Pulmonary artery endothelial cell (primary cell): ENCODE measurements at places on chromosomes 5 and 9. TPM values are rescaled to one million over a fixed set of nuclear protein-coding genes. Genes with fewer than 3 reads are reported as not detected.

The NR6A1 gene
- total RNA-seq, result 0.20 and 0.39 TPM in 2 replicates

The SPATA31A1 gene
- not detected in 2 replicates for total RNA-seq

The ATG12 gene
- total RNA-seq, result 34.2 and 38.6 TPM in 2 replicates

The STC2 gene
- 28.9 and 32.7 TPM in 2 replicates for total RNA-seq

The ST8SIA4 gene
- 1.1 and 3.2 TPM in 2 replicates for total RNA-seq

The LNPEP gene
- total RNA-seq, result 29.1 and 45.6 TPM in 2 replicates

The FIBCD1 gene
- total RNA-seq, result not detected in 2 replicates

The C5orf52 gene
- not detected in 2 replicates for total RNA-seq

The TAF11L5 gene
- total RNA-seq, result not detected in 2 replicates

The AGPAT2 gene
- total RNA-seq, result 48.9 and 49.9 TPM in 2 replicates

The PCDHB4 gene
- total RNA-seq, result 0.04 and 0.07 TPM in 2 replicates

The CLIC3 gene
- total RNA-seq, result 0.33 and 0.46 TPM in 2 replicates

The PRR16 gene
- total RNA-seq, result 0.07 TPM in 1 of 2 replicates, not detected in the other

The GALNT10 gene
- 39.5 and 60.4 TPM in 2 replicates for total RNA-seq

The WDR55 gene
- total RNA-seq, result 29.9 and 39.3 TPM in 2 replicates

The DIRAS2 gene
- not detected in 2 replicates for total RNA-seq

The SARDH gene
- 0.20 and 0.35 TPM in 2 replicates for total RNA-seq

The C9 gene
- 0.25 TPM in 1 of 2 replicates, not detected in the other for total RNA-seq

The MRPL36 gene
- total RNA-seq, result 60.1 and 71.2 TPM in 2 replicates
